ENCODE measurements at places on chromosomes 4 and X.

DNA sequence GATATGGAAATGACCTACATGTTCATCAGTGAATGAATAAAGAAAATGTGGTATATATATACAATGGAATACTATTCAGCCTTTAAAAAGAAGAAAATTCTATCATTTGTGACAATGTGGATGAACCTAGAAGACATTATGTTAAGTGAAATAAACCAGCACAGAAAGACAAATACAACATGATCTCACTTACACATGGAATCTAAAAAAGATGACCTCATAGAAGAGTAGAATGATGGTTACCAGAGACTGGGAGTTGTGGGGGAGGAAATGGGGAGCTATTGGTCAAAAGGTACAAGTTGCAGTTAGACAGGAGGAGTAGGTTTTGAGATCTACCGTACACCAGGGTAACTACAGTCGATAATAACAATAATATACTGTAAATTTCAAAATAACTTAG, 51.5 kb downstream of the WNK3 start:
- no peak for DNase-seq

- no peak for DNase-seq
Observed at GRCh38 chr4:8146157-8146556, 12.5 kb downstream of the ABLIM2 start.

DNA sequence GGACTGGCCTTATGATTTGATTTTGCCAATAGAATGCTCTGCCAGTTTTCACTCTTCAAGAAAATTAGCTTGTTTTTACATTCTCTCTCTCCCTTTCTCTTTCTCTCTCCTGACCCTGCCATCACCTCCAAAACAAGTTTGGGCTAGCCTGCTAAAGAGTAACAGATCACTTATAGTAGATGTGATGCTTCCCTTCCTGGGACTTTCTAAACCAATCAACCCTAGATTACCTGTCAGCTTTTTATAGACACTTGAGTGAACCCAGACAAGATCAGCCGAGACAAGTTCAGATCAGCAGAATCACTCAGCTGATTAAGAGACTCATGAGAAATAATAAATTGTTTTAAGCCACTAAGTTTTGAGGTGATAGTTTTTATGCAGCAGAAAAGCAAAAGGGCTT, 521.2 kb downstream of the ANKRD50 start:
- DNase-seq, result no peak

GRCh38 chrX:53438174-53438831, 4.1 kb upstream of the HSD17B10 start:
- DNase-seq, result no peak

DNA sequence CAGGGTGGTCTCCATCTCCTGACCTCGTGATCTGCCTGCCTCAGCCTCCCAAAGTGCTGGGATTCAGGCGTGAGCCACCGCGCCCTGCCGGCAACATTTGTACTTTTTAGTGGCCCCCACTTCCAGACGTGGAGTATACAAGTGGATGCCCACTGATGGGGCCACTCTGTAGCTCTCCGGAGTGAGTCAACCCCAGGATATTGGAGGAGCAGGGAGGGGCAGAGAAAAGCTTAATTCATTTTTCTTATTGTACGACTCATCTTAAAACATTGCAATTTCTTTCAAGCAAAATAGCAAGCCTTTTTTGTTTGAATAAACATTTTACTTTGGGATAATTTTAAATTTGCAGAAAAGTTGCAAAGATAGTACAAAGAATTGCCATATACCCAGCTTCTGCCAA, 34.6 kb downstream of the FAM9C start:
- no peak for DNase-seq

- DNase-seq, result no peak
Observed at GRCh38 chr4:3707423-3708102, 58.6 kb upstream of the ADRA2C start.

All from activated T-helper 1 cell treated with anti-CD3 and anti-CD28 coated beads, Interleukin-2, amount 50 U/mL, for 16 hours (primary cell).